Smooth muscle cell of the brain vasculature (primary cell): ENCODE measurements at places on chromosomes 3 and 15.
A peak's percentile ranks its signal among the peaks of the same experiment; 100 is the strongest.

GRCh38 chr3:45595364-45596195, 1.0 kb downstream of the LIMD1 start:
- no peak for DNase-seq

DNA sequence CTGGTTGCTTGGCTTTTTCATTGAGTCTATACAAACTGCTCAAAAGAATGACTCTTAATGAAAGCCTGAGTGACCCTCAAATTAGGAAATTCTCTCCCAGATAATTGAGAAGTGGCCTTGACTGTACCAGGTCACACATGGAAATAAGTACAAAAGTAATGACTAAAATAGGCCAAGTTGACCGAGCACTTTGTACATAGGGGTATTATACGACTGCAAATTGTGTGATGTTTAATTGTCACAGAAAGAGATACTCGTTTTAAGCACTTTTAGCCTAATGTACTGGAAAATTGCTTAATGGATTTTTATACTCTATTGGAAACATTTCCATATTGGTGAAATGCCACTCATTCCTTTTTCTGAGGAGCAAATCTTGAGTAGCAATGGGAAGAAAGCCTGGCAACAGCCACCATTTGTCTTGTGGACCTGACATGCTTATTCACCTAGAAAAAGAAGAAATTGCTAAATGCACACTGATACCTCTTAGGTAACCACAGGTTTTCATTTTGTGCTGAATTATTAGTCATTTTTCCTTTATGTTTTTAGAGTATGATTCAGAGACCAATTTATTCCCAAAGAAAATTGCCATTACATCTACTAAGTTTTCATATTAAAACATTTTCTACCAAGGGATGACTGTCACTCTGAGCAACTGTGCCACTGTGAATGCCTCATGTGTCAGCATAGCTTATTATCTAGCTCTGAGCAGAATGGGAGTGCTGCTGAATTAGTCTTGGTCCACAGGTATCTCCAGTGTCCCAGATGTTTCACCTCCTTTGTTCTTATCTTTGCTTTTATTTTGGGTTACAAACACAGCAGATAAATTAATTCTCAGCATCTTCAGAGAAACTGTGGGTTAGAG, 8.9 kb upstream of the PXK start:
- no peak for DNase-seq

- DNase-seq, result no peak
Observed at GRCh38 chr3:33317963-33318709, 40.9 kb downstream of the FBXL2 start.

DNA sequence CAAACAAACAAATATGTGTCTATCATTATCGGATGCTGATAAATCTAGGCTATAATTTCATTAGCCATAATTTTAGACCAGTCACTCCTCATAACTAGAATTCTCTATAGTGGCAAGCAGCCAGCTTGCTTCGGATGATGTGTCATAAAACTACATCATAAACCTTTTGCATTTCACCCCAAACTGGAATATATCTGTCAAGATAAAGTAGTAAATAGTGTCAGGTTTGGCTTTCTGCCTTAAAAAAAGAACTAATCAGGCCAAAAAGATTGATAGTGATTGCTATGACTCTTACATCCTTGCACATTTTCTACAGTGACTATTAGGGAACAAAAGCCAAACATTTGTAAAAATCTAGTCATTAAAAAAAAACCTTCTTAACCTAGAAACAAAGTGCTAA, 51.0 kb downstream of the DPPA2 start:
- DNase-seq, result no peak

DNA sequence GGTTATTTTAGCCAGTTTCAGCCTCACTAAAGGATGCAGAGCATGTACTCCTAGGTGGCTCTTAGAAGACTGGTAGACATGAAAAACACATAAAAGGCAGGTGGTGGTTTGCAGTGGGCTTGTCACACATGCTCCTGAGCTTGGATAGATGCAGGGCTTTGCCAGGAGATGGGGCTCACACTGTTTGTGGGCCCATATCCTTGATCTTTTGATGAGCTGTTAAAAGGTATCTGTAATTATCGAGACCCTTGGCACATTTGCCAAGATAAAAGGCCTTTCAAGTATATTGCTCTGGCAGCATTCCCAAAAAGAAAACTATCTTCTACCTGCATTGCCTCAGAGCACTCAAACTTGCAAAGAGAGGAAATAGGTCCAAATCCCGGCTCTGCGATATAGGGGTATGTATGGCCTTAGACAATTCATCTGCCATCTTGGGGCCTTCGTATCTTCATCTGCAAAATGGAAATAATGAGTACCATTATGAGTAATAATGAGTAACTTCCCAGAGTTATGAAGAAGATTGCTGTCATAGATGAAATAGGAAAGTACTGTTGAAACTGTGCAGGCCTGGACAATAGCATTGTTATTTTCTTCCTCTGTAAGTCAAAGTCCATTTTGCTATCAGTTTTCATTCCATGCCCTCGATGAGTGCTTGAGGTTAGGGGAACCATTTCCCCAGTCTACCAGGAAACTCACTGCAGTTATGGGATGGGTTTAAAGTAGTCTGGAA, 172.7 kb downstream of the SYNPR start:
- no peak for DNase-seq

GRCh38 chr3:112546216-112546759, 15.5 kb downstream of the ATG3 start:
- DNase-seq, result no peak

DNA sequence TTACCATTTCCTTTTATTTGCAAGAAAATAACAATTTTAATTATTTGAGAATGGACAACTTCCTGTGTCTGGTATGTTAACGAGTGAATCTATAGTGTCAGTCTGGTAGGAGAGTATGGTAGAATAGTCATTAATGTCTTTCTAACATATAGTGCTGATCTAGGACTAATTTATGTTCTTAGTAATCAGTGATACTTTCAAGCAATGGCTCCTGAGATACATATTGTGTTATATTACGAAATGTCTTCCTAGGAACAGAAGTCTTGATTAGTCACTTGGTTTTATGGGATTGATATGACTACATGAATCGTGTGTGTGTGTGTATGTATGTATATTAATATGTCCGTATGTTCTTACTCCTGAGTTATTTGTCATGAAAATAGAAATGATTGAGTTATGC, 66.6 kb upstream of the PAQR5 start:
- DNase-seq, result no peak

DNA sequence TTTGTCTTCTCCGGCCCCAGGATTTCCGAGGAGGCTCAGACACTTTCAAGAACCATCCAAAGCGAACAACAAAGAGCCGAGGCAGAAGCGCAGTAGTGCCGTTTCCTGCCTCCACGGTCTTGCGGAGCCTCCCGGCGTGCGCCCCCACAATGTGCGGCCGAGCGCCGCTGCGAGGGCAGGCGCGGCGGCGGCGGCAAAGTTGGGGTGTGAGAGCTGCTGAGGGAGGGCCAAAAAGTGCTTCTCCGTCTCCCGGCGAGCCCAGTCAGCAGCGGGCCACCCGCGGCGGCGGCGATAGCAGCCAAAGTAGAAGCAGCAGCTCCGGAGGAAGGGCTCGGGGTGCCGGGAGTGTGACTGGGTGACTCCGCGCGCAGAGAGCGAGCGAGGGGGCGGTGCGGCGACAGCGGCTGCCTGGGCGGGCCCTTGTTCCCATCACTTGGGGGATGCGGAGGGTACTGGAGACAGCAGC, 749.1 kb downstream of the ROBO1 start:
- DNase-seq, result no peak

DNA sequence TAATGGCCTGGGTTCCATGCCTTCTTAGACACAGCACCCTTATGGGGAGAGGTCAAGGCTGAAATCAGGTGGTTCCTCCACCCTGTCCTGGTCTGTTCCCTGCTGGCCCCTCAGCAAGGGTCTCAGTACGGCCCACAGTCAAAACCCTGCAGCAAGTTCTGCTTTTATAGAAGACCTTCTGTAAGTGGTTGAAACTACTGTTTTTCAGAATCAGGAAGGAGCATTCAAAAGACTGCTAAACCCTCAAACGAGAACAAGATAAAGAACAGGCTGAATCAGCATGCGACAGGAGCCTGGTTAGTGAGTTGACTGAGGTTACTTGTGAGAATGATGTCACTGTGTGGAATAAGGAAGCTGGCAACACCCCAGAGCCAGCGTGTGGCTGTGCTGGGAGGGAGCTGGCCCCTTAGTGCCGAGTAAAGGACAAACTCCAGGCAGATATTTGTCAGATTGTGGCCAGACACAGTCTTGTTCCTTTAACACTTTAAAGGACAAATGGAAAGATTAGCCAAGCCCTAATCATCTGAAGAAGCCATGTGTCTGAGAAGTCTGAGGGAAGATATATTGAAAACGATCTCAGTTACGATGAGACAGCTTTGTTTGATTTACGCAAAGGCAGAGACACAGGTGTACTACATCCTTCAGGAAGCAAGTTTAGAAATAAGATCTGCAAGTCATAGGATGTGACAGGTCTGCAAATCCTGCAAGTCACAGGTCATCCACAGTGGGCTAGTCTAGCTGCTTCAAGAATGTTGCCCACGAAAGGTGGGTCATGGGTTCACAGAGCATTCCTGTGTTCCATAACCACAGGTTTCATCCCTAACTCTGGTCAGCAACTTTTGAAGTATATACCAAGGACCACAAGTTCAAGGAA, 54.0 kb downstream of the B3GNT5 start:
- peak; percentile 28 for DNase-seq

DNA sequence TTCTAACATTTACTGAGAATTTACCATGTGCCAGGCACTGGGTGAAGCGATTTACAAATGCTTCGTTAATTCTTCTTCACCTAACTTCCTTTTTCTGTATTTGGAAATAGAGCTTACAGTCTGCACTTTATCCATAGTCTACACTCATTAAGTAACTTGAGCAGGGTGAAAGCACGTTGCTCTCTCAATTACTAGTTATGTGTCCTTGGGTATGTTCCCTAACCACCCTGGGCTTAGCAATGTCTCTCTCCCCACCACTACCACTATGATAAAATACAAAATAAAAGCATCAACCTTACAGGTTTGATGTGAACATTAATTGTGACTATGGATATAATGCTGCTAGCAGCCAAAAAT, 172.9 kb upstream of the SLC2A2 start:
- no peak for DNase-seq

DNA sequence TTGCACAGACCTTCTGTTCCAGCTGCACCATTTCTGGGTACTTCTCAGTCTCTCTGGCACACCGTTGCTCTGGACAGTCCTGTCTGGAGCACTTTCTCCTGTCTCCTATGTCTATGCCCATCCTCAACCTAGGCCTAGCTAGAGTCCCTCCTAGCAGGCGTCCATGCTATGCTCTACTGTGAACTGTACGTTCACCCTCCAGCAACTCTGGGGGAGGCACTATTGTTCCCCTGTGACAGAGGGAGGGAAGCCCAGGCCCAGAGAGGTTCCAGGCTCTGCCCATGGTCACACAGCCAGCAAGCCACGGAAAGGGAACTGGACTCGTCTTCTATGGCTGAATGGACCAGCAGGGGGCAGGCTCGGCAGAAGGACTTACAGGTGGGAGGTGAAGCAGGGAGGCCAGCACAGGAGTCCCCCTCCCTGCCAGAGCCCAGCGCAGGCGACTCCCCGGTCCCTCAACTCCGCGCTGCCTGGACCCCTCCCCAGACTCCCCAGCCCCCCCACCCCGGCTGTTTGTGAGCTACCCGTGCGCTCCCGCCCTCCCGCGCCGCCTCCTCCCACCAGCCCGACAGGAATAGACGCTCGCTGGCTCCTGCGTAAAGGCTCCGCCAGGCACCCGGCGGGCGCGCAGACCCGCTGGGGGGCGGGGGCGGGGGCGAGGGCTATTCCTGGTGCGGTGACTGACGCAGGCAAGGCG, 1.7 kb upstream of the LINGO1 start:
- peak; percentile 3 for DNase-seq

GRCh38 chr3:67489816-67490215, 164.6 kb downstream of the SUCLG2 start:
- no peak for DNase-seq

DNA sequence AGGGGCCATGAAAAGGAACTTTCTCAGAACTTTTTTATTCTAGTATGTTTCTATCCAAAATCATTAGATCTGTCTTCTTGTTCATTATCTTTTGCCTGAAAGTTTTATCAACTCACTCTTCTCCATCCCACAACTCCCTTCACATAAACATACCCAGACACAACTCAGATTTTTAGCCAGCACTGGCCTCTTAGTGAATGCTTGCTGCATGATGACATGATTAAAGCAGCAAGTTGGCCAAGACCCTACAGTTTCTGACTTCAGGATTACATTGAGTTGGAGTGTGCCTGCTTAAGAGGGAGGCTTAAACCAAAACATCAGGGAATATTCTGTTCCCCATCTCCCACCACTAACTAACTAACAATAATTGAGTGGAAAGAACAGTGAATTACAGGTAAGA, 38.1 kb downstream of the PLSCR2 start:
- no peak for DNase-seq

- DNase-seq, result no peak
Observed at GRCh38 chr3:160196511-160197104, 28.6 kb upstream of the C3orf80 start.

GRCh38 chr15:88871313-88871712, 24.0 kb downstream of the HAPLN3 start:
- no peak for DNase-seq

- DNase-seq, result no peak
Observed at GRCh38 chr3:16379838-16380237, 114.8 kb downstream of the OXNAD1 start.

DNA sequence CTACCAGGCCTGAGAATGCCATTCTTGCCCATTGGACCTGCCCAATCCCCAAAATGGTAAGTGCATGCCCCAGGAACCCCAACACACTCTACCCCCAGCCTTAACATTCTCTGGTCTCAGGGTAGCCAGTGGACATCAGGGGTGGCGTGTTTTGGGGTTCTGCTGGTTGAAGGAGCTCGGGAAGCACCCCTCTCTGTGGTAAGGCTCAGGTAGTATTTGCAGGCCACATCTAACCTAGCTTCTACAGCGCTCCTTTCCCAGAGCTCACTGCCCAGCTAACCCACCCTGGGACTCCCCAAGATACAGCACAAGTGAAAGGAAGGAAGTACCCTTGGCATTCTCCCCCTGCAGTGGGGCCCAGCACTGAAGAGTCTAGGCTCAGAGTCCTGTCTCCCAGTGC, 19.8 kb downstream of the NMNAT3 start:
- no peak for DNase-seq

GRCh38 chr15:49637857-49638256, 17.0 kb downstream of the DTWD1 start:
- no peak for DNase-seq
